ENCODE measurements at places on chromosomes 7 and 10.

DNA sequence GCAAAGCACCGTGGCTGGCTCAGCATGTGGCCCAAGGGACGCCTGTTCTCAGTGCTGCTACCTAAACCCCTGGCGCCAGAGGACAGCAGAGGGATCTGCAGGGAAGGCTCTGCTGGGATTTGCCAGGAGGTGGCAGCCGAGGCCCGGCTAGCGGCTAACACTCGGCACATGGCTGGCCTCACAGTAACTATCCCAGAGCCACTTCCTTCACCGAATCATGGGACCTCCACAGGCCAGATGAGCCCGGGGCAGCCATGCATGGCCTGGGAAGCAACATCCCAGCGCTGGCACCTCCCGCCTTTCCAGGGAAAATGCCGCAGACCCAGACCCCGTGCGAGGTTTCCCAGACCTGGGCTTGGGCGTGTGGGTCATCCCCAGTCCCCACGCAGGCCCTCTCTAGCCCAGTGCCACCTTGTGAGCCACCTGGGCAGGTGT lies 36.4 kb downstream of the DPYSL4 start:
- peak; percentile 42 for DNase-seq

GRCh38 chr7:35992436-35992835 lies 160.6 kb upstream of the EEPD1 start:
- no peak for DNase-seq

- DNase-seq: no peak
These were observed 151.2 kb downstream of the TPST1 start for GRCh38 chr7:66356277-66356721.

DNA sequence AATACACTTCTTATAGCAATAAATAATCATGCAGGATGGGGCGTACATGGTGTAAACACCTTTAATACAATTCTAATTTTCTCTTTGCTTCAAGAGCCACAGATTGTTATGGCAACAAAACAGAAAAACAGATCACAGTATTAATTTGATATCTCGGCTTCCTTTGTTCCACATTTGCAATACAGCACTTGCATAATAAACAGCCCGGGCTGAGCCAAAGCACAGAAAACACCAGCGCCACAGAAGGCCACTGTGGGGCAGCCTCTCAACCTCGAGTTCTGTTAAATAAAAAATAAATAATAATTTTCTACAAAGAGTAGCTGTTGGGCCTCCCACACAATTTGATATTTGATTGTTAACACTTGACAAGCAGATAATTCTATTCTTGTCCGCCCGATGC lies 255.9 kb downstream of the USP6NL start:
- DNase-seq: no peak

- no peak for DNase-seq
These were observed 73.4 kb downstream of the AHR start for GRCh38 chr7:17371671-17372524.

DNA sequence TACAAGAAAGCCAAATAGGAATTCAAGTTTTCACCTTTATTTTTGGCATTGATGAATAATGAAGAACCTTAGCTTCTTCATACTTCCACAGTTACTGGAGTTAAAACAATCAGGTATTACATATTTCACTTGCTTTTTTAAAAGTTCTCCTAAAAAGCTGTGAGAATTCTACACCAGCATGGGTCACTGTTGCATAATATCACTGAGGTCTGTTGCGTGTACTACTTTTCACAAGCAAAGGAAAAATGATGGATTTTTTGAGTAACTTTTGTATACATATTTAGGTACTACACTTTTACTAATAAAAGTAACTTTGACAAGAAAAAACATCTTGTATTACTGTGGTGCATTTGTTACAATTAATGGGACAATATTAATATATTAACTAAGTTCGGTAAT lies 15.2 kb downstream of the FAM24B start:
- DNase-seq: no peak

DNA sequence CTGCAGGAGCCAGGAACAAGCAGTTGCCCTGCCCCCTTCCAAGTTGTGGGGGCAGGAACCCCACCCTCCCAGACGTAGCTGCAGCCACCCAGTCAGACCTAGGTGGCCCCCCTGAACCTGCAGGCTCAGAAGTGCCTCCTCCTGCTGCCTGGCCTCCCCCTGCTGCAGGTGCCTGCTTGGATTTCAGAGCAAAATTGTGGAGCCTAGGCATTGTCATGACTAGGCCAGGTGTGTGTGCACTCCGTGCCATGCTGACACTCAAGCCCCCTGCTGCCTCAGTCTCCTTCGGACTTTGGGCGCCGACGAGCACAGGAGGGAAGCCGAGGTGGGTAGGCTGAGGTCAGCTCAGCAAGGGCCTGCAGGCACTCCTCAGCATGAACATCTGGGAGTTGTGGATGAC lies 733.9 kb upstream of the ZWINT start:
- no peak for DNase-seq
